ENCODE measurements at places on chromosomes 7 and 10. TPM values are rescaled to one million over a fixed set of nuclear protein-coding genes. Genes with fewer than 3 reads are reported as not detected.

DNA sequence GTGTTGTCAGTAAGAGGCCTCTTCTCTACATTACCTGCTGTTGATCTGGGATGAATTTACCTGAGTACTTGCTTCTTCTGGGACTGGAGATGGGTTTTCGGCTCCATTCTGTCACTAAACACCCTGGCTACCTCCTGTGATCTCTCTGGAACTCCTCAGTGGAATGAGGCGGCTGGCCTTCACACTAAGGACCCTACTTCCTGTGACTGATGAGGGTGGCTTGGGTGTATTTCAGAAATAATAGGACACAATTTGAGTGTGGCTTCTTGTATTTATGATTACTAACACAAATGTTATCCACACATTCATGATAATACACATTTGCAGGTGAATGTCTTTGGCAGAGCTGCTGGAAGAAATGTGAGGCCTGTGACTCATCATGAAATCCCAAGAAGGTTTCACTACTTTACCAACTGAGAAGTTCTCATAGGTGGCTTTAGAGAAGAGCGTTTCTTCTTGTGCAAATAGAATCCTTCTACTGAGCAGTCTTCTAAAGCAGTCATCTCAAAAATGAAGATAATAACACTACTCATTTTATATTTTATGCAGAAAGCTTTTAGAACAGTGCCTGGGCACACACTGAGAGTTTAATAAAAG lies 21.3 kb upstream of the EVX1 start:
- DNase-seq = no peak

DNA sequence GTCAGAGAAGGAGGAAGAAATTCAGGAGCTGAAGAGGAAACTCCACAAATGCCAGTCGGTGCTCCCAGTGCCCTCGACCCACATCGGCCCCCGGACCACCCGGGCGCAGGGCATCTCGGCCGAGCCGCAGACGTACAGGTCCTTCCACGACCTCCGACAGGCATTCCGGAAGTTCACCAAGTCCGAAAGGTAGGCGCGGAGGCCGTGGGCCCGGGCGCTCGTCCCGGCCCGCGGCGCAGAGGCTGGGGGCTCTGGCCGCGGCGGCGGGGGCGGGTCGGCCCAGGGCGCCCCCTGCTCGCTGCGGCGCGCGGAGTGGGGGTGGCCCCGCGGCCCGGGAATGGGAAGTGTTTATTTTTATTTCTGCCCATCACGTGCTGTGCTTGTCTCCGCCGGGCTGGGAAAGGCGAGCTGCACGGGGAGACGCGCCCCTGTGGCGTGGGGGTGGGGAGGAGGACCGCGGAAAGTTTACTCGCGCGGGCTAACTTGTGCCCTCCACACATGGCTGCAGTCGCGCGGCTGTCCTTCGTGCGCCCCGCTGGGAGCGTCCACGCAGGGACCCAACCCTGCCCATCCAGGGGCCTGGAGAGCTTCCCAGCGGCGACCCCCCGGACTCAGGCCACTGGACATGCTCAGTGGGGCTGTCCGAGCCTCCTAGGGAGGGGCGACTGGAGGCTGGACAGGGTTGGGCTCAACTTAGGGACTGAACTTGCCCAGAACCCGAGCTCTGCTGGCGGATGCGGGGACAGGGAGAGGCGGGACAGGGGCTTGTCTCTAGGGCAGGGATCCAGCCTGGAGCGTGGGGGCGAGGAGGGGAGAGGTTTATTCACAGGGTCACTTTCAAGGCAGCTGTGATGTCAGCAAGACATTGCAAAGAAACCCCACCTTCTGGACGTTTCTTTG lies 82.6 kb upstream of the PRKG1 start:
- DNase-seq = peak; percentile 67

The CDNF gene
- 0.83 TPM for total RNA-seq

The RPEL1 gene
- under 0.01 TPM for total RNA-seq

DNA sequence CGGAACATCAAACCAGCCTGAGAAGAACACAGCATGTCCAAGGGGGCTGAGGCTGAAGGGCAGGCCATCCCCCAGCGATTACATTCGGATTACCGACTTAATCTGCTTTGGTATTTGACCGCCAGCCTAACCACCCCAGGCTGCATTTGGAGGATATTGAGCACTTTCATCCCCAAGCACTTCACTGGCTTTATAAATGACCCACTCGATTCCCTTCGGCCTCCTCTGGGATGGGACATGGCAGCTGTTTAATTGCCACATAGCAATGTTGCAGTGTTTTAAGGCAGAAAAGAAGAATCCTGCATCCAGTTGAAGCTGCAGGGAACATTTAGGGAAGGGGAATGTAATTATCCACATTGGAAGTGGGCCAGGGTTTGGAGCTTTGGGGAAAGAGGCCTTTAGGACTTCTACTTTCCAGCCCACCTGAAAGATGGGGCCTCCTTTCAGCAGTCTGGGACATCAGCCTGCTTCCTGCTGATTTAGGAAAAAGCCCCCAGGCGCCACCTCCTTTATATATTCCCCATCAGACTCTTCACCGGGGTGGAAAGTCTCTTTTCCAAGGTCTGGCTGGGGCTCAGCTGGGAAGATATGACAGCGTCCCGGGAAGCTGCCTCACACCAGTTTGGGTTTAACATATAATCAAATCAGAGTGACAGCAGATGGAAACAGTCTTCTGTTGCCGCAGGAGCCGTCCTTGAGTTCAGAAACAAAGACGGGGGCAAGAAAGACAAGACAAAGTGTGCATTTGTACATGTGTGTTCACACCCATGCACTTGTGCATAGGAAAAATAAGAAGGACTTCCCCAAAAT lies 9.2 kb downstream of the DPCD start:
- no peak for DNase-seq

DNA sequence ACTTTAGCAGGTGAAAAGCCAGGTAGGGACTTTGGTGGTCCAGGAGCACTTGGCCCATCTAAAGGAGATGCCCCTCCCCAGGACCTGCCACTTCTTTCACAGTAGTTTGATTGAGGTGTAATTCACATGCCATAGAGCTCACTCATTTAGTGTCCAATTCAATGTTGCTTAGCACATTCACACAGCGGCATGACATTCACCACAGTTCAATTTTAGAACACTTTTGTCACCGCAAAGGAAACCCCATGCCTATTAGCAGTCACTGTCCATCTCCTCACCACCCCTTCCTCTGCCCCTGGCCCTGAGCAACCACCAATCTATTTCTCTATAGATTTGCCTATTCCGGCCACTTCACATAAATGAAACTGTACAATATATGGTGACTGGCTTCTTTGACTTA lies 211.6 kb upstream of the ZMIZ1 start:
- no peak for DNase-seq

DNA sequence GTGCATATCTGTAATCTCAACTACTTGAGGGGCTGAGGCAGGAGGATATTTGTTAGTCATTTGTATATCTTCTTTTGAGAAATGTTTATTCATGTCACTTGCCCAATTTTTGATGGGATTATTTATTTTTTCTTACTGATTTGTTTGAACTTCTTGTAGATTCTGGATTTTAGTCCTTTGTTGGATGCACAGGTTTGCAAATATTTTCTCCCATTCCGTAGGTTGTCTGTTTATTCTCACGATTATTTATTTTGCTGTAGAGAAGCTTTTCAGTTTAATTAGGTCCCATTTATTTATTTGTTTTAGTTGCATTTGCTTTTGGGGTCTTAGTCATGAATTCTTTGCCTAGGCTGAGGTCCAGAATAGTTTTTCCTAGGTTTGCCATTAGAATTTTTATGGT lies 44.1 kb upstream of the OSBPL3 start:
- no peak for DNase-seq

- no peak for DNase-seq
Measured at GRCh38 chr7:84462259-84462658, 267.7 kb upstream of the SEMA3A start.

GRCh38 chr7:7369134-7369533 lies 166.5 kb downstream of the COL28A1 start:
- no peak for DNase-seq

The UCN3 gene
- total RNA-seq = not detected

GRCh38 chr7:131507592-131508331 lies 48.7 kb downstream of the PODXL start:
- DNase-seq = peak; percentile 60

- no peak for DNase-seq
Measured at GRCh38 chr7:118179191-118179590, 4.8 kb upstream of the LSM8 start.

DNA sequence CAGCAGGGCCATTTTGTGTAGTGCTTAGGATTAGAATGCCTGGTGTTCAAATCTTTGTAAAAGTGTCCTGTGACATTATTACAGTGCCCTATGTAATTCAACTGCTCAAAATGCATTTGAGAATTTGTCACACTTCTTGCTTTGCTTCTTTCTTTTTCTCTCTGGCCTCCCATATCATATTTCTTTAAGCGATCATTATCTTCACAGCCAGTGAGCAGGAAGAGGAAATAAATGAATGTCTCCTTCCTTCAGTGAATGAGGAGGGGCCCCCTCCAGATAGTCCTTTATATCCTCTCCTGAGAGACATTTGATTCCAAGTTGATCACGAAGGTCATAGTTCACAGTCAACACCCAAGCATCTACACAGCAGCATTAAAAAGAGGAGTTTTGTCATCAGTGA lies 425.1 kb upstream of the NPVF start:
- no peak for DNase-seq

The GLCCI1 gene
- 4.1 TPM for total RNA-seq

The SGMS1 gene
- 26.7 TPM for total RNA-seq

GRCh38 chr7:25437308-25437707 lies 209.0 kb upstream of the NPVF start:
- DNase-seq = no peak

DNA sequence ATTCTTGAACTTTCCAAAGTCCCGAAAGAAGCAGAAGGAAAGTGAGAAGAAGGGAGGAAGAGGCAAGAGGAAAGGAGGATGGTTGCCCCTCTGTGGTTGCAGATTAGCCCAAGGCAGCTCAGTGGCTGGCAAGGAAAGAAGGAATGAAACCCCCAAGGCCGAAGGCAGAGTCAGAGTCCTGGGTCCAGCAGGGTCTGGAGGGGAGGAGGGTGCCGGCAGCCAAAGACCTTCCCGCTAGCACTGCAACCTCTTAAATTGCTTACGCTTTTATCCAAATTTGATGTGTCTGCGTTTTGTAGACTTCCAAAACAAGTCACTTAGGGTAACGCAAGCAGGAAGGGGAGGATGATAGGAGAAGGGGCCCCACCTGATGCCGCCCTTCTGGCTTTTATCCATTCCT lies 7.4 kb upstream of the PFKP start:
- DNase-seq = no peak

The NME8 gene
- not detected for total RNA-seq

- DNase-seq = no peak
Measured at GRCh38 chr7:136046548-136046947, 69.4 kb upstream of the MTPN start.

- DNase-seq = peak; percentile 72
Measured at GRCh38 chr10:5977471-5978229, at the start of gene IL15RA. IL15RA (minus strand) TSS chr10:5977543; CDS start chr10:5977492, 51 bp downstream.

The LRIT1 gene
- not detected for total RNA-seq

DNA sequence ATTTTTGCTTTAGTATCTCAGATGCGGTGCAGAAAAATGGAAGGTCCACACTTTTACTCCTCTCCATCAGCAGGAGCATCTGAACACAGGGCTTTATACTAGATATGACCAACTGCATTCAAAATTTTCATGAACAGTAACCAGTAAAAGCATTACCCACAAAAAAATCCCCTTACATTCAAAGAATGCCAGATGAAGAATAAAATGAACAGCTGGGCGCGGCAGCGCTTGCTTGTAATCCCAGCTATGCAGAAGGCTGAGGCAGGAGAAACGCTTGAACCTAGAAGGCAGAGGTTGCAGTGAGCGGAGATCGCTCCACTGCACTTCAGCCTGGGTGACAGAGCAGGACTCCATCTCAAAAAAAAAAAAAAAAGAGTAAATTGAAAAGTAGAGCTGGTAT lies 3.1 kb downstream of the SAR1A start:
- no peak for DNase-seq

The CALY gene
- not detected for total RNA-seq

GRCh38 chr10:21593986-21594385 lies 60.0 kb downstream of the MLLT10 start:
- no peak for DNase-seq

- DNase-seq = no peak
Measured at GRCh38 chr10:101595591-101596433, 7.7 kb downstream of the DPCD start.

The SPDYE8 gene
- total RNA-seq = not detected

DNA sequence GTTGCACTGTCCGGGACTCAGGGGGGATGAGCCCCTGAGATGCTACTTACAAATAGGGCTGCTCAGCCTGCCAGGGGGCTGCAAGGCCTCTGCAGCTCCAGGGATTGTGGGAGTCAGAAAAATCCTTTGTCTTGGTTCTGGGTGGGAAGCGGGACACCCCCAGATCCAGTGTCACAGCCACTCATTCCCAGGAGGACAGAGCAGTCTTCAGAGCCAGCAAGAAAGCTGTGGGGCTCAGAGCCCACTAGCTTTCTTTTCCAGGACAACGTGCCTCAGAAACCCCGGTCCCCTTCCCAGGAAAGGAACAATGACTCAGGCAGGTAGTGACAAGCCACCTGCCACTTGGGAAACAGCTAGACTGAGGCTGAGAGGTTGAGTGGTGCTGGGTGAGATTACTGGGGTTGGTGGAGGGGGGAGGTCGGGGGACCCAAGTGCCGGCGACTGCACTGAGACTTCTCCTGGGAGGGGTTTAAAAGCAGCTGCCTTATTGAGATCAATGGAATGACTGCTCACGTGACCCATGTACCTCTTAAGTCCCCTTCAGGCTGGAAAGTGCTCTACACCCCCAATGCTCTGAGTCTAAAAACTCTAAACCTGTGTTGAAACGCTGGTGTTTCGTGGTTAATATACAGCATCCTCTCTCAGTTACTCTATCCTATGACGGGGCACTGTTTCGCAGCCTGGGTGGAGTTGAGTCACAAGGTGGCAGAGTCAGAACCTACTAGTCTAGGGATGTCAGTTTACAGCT lies 123.6 kb downstream of the UBE2H start:
- no peak for DNase-seq

DNA sequence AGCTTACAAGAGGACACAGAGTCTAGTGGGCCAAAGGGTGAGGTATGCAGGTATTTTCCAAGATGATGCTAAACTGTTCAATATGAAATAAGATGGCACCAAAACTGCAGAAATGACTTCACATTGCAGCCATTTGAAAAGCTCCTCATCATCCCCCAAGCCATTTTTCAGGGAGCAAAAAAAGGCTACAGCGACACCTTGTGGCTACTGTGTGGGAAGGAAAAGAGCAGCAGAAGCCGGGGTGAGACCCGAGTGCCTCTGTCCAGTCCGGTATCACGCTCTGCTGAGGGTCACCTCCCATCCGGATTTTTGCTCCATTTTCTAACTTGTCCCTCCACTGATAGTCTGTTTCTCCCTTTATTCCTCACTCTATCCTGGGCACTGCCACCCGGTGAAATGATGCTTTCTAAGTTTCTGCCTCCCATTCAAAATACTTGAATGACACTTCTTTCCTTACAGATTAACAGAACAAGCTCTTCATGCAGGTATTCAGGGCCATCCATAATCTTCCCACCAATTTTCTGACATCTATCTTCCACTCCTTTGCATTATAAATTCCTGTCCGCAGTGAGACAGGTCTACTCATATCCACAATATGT lies 220.2 kb downstream of the DGKI start:
- DNase-seq = peak; percentile 52

Measured in IMR-90 (cell line).